ENCODE measurements at places on chromosomes 3 and 15. TPM values are rescaled to one million over a fixed set of nuclear protein-coding genes. Genes with fewer than 3 reads are reported as not detected.

The HACL1 gene
- total RNA-seq: 24.2 TPM

The CD80 gene
- total RNA-seq: not detected

The BCL6 gene
- 14.5 TPM for total RNA-seq

The OSTN gene
- total RNA-seq: 0.59 TPM

DNA sequence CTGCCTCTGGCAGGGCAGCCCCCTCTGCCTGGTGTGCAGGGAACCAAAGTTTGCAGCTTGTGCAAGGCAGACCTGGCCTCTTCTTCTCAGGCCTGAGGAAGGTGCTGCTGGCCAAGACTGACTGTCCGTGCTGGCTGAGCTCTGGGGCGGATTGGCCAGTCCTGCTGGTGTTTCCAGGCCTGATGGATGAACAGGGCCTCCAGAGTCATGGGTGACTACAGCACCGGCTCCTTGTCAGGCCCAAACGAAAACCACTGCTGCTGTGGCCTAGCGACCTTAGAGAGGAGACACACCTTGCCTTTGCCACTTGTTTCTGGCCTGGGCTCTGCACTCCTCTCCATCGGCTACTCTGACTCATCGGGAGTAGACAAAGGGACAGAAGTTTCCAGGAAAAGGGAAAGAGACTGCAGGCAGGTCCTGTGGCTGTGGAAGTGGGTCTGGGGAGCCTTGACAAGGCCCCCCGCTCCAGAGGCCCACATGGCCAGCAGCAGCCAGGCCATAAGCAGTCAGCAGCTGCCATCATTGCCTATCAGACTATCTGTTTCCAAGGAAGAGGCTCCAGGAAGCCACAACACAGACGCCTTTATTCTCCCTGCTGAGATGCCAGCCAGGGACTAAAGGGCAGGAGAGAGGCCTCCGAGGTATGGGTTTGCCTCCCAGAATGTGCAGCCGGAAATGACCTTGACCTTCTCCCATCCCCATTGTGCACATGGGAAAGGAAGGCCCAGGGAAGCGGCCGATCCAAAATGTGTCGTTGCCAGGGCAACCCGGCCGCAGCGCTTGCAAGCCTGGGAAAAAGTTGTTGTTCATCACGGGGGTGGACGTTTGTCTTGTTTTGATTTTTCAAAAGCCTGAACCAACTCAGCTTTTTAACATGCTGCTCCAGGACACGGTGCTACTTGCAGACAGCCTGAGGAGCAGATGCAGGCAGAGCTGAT, 160.5 kb downstream of the CHSY1 start:
- peak; percentile 54 for DNase-seq

DNA sequence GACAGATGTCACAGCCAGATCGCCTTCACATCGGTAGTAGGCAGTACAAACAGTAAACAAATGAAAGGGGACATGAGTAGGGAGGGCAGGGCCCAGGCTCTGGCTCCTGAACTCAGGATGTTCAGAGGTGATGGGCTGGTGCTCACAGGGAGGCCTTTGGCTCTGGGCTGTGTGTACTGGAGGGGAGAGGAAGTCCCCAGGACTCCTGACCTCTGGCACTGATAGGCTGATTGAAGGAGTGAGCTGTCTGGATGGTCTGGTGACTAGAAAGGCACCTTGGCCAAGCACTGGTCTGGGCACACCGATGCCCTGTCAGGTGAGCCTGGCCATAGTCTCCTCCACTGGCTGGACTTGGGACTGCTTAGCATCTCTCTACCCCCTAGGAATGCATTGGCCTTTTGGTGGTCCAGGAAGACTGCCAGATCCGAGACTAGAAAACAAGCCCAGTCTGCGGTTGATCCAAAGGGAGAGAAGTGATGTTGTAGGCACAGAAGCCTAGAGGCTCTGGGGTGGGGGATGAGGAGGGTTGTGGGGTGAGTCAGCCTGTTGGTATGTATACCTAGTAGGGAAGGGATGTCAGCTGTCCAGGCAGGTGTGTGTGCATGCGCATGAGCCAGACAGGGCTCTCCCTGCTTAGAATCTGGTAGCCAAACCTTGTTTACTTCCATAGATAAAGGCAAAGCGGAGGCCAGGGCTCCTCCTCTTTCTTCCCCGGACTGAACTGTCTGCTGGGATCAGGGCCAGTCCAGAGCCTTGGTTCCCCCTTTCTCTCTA, 1.9 kb downstream of the SPINT1 start:
- no peak for DNase-seq

- DNase-seq: no peak
These were observed 300.1 kb downstream of the TLE3 start for GRCh38 chr15:69797615-69798014.

DNA sequence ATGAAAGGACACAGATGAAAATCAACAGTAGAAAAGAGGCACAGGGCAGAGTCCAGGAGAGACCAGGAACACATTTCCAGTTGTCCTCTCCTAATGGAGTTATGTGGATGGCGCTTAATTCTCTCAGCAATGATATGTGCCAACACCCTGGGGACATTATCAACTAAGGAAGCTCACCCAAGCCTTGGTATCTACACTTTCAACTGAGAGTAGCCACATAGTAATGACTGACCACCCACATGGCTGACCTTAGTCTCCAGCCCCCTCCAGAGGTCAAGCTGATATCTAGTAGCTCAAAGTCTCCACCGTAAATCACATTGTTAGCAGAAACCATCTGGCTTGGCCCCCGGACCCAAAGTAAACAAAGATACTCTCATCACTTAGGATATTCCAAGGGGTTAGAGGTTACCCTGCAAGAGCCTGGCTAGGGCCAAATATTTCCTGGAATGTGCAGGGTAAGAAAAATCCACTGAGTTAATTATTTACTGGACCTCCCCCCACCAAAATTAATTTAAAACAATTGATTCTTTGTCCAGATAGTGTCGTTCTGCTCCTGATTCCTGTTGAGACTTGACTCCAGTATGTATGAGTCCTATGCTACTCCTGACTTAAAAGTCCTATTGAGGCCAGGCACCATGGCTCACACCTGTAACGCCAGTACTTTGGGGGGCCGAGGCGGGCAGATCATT, 24.8 kb downstream of the GABRR3 start:
- DNase-seq: no peak

DNA sequence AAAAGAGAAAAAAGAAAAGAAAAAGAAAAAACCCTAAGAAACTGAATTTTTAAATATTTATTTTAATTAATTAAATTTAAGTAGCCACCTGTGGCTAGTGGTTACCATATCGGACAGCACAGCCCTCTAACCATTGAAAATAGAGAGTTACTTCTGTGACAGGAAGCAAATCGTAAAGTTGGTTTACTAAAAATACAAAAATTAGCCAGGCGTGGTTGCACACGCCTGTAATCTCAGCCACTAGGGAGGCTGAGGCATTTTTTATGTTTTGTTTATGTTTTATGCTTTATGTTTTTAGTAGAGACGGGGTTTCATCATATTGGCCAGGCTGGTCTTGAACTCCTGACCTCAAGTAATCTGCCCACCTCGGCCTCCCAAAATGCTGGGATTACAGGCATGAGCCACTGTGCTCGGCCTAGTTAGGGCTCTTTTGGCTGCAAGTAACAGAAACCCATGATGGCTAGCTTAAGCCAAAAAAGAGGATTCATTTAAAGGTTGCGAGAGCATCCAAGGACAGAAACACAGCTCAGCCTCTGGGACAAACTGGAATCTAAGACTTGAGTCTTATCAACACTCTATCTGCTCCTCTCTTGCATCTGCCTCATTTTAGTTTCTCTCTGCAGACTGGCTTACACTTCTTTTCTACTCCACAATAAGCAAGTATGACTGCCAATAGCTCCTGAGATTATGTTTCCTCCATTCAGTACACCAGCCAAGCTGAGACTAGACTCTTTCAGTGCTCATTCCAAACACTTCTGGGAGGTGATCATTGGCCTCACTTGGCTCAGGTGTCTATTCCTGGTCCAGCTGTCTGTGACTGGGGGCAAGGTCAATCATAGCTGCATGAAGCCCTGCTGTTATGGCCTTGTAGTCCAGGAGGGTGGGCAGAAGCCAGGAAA, 6.8 kb upstream of the SKIL start:
- DNase-seq: no peak

DNA sequence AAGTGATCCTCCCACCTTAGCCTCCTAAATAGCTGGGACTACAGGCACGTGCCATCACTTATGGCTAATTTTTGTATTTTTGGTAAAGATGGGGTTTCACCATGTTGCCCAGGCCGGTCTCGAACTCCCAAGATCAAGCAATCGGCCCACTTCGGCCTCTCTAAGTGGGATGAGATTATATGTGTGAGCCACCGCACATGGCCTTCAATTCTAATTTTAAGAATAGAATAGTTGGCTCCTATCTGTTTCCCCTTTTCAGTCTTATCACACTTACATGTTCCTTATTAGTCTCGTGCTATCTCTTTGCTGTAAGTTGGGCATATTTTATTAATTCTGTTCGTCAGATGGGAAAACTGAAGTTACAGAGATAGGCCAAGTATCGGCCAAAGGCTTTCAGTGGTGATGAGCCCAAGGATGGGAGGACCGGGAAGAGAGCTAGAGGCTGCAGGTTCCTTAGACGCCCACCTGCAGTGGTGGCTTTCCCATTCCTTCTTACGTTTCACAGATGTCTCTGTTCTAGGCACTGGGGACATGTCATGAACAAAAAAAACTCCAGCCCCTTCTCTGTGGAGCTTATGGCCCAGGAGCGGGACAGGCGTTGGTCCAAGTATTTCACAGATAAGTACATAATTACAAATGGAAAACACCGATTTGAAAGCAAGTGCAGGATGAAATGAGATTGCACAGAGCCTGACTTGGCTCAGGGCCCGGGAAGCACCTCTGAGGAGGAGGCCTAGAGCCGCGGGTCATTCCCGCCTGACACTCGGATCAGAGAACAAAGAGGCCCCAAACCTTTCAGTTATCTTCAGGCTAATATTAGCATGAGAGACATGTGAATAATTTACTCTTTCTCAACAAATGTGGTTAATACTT, 91.1 kb upstream of the KLF13 start:
- DNase-seq: no peak

GRCh38 chr15:90624278-90624981, 92.7 kb upstream of the BLM start:
- no peak for DNase-seq

- DNase-seq: no peak
These were observed 3.4 kb downstream of the PDZRN3 start for GRCh38 chr3:73621388-73621787.

DNA sequence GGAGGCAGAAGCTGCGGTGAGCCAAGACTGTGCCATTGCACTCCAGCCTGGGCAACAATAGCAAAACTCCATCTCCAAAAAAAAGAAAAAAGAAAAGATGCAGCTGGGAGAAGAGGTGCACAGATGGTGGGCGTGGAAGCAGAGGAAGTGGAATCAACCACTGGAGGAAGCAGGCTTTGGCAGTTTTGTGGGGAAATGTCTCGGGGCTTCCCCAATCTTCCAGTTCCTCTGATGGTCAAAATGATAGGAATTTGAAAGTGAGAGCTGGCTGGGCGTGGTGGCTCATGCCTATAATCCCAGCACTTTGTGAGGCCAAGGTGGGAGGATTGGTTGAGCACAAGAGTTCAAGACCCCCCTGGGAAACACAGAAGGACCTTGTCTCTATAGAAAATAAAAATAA, 48.1 kb upstream of the SMAD3 start:
- no peak for DNase-seq

DNA sequence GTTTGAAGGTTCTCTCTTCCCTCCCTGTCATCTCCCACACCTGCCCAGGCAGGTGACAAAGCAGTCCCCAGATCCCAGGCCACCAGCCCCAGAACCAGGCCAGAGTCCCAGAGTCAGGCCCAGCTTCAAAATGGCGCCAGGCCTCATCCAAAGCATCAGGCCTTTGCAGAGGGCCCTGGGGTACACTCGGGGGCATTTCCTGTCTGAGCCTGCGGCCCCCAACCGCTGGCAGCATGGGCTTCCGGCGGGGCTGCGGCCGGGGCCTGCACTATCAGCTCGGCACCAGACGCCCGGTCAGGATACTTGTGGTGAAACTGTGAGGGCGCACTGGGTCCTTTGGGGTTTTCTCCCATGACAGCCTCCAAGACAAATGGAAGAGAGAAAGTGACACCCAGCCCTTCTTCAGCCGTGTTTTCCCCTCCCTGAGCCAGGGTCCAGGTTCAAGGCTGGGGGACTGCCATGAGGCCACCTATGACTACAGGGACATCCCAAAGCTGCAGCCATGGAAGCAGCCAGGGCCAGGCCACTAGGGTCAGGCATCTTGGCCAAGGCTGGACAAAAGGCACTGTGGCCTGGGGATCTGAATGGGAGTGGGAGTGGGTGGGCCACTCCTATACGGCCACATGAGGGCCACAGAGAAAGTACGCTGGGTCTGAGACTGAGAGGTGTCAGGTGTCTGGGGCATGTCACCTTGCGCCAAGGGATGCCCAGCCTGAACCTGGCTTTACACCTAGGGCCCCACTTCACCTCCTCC, 33.9 kb downstream of the RPN1 start:
- DNase-seq: no peak

GRCh38 chr3:28267984-28268849, 26.8 kb downstream of the CMC1 start:
- DNase-seq: no peak

DNA sequence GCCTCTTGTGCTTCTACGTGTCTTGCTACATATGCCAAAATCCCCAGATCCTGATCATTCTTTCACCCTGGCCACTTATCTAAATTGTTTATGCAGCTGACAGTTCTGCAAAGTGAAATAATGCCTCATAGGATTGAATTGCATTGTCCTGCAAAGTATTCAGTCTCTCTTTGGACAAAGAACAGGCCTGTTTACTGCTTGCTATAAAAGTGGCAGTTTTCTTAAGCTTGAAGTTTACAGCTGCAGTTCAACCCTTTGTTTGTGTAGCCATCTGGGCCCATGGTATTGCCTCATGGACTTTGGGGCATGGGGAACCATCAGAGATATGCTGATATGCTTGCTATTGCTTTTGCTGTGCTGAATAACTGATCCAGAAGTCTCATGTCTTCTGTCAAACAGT, 523.2 kb downstream of the OTOL1 start:
- no peak for DNase-seq

DNA sequence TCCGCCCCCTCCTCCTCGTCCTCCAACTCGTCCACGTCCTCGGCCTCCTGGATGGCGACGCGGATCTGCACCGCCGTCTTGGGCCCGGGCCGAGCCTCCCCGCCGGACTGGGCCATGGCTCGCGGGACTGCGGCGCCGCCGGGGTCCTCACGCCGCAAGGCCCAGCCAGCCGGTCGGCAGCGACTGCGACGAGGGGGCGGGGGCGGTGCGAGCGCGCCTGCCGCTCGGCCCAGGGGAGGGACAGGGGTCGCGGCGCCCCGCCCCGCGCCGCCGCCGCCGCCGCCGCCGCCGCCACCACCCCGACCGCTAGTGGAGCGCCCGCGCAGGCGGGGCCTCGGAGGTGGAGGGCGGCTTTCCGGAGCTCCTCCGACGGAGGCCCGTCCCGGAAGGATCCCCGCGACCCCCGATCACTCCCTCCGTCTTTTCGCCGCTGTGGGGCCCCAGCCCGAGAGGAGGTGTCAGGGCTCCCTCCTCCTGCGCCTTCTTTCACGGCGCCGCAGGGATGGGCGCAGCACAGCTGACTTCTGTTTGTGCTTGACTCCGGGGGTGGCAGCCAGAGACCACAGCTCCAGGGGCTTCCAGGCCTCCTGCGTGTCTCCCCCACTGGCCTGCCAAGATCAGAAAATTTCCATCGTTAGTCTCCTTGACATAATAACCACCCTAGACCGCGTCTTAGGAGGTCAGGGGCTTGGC, at the start of gene LARP6:
TSS of gene LARP6 (minus strand) at position 185 of the 693 bp plus-strand sequence. CDS start at position 116, 69 bp downstream.
- DNase-seq: no peak

Data from spinal cord (tissue), 10 donors.